ENCODE measurements at places on chromosomes 2 and 18. TPM values are rescaled to one million over a fixed set of nuclear protein-coding genes. Genes with fewer than 3 reads are reported as not detected.
A peak's percentile ranks its signal among the peaks of the same experiment; 100 is the strongest.

DNA sequence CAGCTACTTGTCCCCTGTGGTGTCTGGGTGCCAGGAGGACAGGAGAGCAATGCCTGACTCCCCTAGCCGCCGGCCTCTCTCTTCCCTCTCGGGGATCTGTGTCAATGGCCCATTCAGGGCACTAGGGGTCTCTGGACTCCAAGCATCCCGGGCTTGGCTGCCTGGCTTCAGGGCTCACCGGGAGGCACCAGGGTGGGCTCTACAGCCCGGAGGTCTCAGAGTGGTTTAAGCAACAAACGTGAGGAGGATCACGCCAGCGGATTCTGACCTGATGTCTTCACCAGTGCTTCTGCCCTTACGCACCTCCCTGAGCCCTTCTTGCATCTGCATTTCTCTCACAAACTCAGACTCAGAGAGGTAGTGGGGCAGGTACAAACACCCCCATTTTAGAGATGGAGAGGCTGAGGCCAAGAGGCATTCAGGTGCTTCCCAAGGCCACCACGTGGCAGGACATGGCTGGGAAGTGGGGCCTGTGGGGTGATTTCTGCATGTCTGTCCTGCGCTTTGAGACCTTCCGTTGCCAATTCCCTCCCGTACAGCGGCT is 243.0 kb downstream of the CELF4 start:
- no peak for DNase-seq

- DNase-seq = no peak
These were observed 288.4 kb downstream of the ASXL3 start for GRCh38 chr18:33866386-33866785.

DNA sequence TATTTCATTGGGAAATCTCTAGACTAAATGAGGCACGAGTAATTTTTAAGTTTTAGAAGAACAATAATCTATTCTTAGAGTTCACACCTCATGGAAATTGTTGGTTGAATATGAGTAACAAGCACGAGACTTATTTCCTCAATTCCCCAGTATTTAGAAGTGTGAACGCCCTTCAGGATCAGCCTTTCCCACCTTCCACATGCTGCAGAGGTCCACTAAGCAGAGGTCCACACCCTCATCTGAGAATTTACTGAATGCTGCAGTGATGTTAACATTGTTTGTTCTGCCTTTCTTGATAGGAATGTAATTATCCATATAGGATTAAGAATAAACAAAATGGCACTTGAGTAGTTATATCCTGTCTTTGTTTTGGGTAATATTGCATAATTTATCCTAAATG is 41.8 kb downstream of the LTBP1 start:
- no peak for DNase-seq

GRCh38 chr2:190791347-190791975 is 89.2 kb upstream of the GLS start:
- DNase-seq = peak; percentile 85

DNA sequence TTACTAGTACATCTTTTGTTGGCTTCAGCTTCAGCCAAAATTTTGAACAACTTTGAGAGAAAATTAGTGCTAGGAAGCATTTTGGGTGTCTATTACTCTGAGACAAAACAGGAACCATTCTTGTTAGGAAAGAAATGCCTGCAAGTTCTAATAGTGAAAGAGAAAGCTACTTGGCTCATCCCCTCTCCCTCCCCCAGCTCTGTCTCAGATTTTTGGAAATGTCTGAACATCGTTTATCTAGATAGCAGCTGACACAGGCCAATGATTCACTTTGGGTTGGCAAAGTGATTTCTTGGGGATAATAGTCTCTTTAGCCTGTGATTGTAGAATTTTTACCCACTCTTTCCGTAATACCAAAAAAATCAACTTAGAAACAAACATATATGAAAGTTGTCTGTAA is 42.3 kb upstream of the PTPRM start:
- DNase-seq = peak; percentile 15

DNA sequence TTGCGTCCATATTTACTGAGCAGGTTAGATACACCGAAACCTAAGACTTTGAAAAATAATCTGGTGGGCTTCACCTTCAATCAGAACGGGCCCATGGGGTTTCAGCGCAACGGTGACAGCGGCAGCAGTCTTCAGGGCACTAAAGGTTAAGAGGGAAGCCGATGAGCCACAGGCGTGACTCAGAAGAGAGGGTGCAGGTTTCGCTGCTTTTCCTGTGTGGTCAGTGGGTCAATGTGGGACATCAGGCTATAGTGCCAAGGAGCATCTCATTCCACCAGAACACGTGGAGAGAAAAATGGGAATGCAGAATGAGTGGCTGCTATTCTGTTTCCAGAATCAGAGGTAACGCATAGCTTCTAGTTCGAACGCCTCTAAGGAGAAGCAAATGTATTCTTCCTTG is 8.9 kb downstream of the PTGR3 start:
- DNase-seq = no peak

DNA sequence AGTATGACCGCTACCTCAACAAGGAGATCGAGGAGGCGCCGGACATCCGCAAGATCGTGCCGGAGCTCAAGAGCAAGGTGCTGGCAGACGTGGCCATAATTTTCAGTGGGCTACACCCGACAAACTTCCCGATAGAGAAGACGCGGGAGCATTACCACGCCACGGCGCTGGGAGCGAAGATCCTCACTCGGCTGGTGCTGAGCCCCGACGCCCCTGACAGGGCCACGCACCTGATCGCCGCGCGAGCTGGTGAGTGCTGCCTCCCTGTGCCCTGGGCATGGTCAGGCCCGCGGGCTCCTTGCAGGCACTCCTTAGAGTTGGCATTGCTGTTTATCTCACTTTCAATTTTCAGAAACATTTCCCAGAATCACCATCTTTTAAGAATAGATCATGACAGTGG is 35.7 kb downstream of the CTDP1 start:
- DNase-seq = no peak

DNA sequence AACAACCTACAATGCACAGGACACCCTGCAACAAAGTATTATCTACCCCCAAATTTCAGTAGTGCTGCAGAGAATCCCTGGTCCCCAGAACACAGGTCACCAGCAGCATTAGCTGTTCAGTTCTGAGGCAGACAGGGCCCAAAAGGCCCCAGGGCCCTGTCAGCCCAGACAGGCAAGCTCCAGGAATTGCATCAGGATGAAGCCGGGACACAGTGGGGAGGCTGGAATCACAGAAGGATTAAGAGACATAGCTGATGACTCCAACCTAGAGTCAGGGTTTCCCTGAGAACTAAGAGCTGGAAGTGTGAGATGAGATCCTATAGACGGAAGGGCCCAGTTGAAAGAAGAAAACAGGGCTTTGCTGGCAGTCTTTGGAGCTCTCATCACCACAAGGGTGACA is 148.1 kb downstream of the GALNT14 start:
- DNase-seq = no peak

DNA sequence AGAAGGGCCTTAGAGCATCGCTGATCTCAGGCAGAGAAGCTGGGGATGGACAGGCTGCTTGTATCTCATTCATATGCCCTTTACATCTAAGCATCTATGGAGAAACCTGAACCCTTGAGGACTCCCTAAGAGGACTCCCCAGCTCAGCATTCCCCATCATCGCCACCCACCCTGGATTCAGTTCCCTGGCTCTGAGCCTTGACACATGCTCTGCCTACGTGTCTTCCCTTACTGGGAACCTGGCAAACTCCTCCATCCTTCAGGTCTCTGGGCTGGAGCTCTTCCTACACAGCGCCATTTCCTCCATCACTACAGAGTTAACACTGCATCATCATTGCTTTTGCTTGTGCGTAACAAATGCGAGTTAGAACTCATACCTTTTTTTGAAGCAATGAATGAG is 31.2 kb upstream of the OTOF start:
- DNase-seq = no peak

GRCh38 chr18:23662309-23663263 is at the start of gene ANKRD29:
Gene ANKRD29, minus strand, starts transcription at chr18:23662911. Its CDS starts 181 bp downstream, at chr18:23662730.
- peak; percentile 45 for DNase-seq

DNA sequence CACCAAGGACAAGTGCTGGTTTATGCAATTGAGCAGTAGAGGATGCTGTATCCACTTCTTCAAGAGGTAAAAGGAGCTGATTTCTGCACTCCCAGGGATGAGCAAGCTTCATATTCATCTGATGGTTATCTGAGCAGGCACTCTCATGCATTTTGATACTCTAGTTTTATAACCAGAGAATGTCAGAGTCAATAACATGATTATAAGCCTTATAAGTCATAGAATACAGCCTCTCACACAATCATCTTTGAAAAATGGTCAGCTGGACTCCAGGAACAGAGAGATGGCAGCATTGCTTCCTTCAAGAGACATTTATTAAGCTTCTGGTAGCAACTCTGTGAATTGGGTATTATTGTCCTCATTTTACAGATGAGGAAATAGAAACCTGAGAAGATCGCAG is 167.1 kb downstream of the SLC8A1 start:
- peak; percentile 39 for DNase-seq

DNA sequence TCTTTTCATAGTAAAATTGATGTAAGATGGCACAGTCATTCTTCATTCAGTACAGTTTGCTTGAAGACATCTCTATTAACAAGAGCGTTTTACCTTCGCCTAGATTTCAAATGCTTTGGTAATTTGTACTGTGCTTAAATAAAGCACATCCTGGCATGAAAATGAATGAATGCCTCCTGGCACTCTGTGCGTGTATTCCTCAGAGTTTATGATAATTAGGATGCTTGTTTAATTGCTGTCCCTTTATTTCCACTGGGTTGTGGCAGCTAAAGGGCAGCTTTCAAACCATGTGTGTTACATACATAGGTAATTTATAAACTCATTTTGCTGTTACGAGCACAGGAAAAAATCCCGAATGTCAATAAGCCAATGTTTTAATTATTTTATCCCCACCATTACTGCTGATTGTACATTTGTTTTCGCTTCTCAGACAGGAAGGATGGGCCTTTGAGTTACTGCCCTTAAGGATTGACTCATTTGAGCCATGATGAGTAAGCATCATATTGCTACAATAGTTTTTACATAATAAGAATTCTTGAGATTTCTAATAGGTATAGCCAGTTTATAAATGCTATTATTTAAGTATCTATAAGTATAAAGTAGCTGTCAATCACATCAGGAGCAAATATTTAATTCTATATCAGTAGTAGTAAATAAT is 516.5 kb downstream of the XIRP2 start:
- DNase-seq = peak; percentile 30

DNA sequence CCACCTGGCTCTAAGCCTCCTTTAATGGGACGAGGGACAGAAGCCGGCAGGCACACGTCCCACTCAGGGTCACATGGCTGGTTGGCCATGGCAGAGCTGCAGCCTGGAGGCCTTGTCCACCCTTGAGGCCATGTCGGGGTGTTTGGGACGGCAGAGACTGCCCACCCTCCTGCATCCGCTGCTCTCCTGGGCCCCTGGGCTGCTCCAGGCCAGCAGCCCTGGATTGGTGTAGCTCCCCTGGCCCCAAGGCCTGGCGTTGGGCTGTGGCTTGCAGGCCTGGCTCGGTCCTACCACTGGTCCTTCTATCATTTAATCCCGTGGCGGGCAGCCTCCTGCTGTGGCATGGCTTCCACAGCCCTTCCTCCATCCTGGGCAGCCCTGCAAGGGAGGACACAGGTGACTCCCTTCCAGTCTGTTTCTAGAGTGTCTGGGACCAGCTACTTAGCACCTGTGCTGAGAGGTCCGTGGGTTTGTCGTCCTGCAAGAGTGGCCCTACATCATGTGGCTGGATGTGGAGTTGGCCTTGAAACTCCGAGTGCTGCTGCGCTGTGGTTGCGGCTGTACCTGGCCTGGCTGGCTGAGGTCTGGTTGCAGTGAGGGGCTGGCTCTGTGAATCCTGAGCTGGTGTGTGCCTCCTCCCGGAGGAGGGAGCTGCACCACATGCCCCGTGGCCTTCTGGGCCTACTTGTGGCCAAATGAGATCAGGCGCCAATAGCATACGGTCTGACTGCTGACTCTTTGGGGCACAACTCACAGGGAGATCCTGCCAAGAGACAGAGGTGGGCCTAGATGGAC is 67.3 kb downstream of the SH3RF3 start:
- no peak for DNase-seq

GRCh38 chr2:10712185-10712809 is 9.1 kb upstream of the ATP6V1C2 start:
- DNase-seq = no peak

DNA sequence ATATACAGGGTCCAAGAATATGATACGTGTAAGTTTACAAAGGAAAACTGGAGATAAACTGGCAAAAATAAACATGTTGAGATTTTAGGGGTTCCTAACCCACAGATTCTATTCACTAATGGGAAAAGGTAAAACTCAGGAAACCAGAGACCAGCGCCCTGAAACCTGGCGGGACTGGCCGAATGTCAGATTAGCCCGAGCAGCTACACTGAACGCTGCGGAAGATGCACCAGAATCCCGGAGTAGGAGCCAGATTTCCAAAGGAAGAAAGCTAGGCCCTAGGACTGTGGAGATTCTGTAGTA is 679 bp upstream of the WDR75 start:
- no peak for DNase-seq

DNA sequence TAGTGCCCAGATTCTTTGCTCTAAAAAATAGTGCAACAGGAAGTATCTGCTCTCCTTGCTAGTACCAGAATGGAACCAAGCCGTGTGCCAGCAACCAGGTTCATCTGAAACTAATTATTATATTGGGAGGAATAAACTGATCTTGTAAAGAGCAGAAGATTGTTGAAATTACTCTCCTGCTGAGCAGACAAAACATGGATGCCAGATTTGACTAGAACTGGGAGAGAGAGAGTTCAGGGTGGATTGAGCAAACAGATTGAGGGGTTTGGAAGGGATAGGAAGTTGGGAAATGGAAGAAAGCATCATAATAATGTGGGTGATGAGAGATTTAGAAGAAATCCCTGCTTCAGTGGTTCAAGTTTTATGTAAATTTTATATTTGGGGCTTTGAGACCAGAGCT is 160.1 kb upstream of the RASGRP3 start:
- DNase-seq = no peak

DNA sequence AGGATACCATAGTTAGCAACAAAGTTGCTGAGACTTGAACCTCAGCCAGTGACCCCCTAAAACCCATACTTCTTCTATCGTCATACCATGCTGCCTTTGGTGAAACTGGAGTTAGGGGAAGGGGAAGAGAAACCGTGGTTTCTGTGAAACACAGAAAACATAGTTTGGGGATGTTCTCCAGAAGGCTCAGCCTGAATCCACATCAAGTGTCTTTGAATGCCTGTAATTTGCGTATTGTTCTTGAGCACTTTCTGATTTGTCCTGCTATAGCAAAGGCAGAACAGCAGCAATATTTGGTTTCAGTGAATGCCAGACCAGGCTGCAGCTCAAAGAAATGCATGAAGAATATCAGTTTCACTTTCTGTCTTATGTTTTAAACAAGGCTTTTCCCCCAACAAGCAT is 258.7 kb downstream of the TTC32 start:
- DNase-seq = peak; percentile 53

The PLEK gene
- not detected for total RNA-seq

The PDE11A gene
- 0.24 TPM for total RNA-seq

The TNFRSF11A gene
- total RNA-seq = 0.36 TPM

The IL36RN gene
- not detected for total RNA-seq

The ID2 gene
- total RNA-seq = 84.3 TPM

The FSHR gene
- total RNA-seq = not detected

The TTN gene
- 0.12 TPM for total RNA-seq

The KCNF1 gene
- total RNA-seq = not detected

The CREG2 gene
- total RNA-seq = 0.59 TPM

The UGT1A4 gene
- total RNA-seq = not detected

The OSGEPL1 gene
- total RNA-seq = 27.6 TPM
